ENCODE measurements at places on chromosomes 11 and 22.

DNA sequence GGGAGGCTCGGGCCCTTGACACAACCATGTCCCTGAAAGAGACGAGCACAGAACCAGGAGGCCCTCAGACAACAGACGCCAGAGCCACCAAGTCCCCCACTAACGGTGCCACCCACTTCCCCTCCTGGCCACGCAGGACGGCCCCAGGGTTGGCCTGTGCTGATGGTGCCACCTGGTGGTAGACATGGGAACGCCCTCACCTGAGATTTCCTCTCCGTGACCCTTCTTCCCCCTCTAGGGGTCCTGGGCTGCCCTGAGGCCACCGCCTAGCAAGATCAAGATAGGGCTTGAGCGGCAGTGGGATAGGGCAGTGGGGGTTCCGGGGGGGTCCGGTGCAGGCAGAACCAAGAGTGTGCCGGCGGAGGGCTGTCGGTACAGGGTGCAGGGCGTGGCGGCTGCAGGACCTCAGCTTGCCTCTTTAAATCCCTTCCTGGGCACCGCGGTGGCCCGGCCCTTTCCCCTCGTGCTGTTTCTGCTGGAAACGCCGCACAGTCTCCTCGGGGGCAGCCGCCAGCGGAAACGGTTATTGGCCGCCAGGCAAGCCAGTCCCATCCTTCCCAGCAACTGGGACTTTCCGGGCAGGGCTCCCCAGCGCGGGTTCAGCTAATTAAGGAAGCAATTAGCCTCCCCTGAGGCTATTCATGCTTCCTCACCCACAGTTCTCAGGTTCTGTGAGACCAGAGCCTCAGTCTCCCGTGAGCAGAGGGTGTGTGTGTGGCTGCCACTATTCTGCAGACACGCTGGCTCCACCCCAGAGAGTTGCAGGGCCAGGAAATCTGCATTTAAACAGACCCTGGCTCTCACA, 5.5 kb upstream of the NFAM1 start:
- DNase-seq = peak; percentile 77

DNA sequence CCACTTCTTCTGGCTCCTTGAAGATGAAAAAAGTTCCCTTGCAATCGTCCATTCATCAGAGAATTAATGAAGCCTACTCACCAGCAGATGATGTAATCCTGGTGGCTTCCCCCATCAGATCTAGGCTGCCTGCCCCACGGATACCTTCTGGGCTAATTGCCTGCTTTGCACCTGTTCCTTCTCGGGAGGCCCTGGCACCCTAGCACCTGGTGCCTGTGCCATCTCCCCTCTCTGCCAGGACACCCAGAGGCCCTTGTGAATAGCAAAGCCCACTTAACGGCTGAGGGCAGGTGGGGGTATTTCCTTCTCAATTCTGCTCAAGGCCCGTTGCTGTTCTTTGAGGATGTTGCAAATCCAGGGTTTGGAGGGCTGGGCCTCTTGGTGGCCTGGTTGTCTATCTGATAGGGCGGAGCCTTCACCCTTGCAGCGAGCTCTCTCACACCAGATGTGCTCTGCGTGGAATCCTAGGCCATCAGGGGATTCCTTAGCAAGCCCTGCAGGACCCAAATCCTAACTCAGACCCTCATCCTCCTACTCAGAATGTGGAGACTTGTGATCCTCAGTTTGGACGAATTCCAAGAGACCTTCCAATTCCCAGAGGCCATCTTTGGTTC, at the start of gene LMO2:
LMO2 (minus strand) TSS at position 363 of the 614 bp plus-strand sequence. CDS start 22,360 bp downstream, outside the sequence.
- DNase-seq = peak; percentile 85

GRCh38 chr22:46064228-46064965, 85.9 kb upstream of the PPARA start:
- DNase-seq = peak; percentile 72

- DNase-seq = no peak
These were observed 68.3 kb downstream of the PACSIN2 start for GRCh38 chr22:42946546-42947198.

GRCh38 chr11:24880962-24881361, 384.1 kb downstream of the LUZP2 start:
- DNase-seq = no peak

DNA sequence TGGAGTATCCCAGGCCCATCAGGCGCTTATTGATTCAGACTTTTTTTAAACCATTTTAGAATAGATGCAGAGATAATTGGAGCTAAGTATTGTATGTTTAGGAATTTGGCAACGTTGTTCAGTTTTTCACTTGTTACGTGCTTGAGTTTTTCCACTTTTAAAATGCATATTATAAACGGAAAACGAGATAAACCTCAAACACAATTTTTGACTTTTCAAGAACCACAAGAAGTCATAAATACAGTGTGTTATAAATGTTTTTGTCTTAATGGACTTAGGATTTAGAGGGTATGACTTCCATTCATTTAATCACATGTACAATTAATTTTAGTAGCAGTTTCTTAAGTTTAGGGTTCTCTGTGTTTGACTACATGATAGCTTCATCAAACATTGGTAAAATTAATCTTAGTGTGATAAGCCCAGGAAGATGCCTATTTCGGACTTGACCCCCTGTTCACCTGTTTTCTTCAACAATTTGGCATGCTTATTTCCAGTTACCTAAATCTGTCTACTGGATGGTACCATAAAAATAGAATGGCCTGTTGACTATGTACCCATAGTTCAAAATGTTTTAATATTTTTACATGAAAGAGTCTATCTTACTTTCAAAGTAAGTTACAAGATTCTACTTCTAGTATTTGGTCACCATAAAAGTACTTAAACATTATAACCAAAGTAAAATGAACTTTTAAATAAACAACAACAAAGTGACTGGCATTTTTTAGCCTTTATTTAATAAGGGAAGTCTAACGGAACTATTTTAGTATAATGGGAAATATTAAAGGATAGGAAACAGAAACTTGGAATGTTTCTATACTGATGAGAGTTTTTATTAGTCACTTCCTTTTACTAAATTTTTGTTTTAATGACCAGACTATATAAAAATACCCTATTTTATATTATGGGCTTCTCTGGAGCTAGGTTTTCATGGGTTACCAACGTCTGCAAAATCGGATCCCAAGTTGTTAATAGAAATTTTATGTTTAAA, 1.4 kb downstream of the ZC3H12C start:
- DNase-seq = no peak

DNA sequence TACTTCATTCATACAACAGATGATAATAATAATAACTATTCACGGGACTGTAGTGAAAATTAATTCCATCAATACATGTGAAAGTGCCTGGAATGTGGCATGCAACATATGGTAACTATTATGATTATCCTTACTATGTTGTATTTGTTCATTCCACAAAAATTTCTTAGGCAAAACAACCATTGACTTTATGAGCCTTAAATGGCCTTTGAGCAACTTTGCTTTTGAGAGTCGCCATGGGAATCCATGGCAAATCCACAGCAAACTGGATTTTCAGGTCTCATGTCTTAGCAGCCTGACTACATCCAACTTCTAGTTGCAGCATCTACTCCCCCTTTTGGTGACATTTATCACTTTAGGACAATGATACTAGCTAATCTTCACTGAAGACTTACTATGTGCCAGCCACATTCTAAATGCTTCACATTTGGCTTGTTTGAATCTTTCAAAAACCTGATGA, 56.8 kb downstream of the SLC1A2 start:
- DNase-seq = no peak

- no peak for DNase-seq
These were observed 23.8 kb downstream of the GAS2 start for GRCh38 chr11:22690257-22690656.

GRCh38 chr11:102552020-102552419, 21.5 kb upstream of the MMP7 start:
- no peak for DNase-seq

DNA sequence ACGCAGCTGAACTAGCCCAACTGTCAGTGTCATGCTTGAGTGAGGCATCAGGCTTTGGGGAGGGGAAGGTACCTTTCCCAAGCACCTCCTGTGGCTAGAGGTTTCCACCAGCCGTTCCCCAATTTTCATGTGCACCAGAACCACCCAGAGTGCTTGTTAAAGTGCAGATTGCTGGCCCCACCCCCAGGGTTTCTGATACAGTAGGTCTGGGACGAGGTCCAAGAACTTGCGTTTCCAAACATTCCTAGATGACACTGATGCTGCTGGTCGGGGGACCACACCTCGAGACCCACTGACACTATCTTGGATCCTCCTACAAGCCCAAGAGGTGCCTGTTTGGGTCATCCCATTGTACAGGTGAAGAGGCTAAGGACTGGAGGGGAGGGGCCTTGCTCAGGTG, 59.8 kb downstream of the PDE2A start:
- no peak for DNase-seq

DNA sequence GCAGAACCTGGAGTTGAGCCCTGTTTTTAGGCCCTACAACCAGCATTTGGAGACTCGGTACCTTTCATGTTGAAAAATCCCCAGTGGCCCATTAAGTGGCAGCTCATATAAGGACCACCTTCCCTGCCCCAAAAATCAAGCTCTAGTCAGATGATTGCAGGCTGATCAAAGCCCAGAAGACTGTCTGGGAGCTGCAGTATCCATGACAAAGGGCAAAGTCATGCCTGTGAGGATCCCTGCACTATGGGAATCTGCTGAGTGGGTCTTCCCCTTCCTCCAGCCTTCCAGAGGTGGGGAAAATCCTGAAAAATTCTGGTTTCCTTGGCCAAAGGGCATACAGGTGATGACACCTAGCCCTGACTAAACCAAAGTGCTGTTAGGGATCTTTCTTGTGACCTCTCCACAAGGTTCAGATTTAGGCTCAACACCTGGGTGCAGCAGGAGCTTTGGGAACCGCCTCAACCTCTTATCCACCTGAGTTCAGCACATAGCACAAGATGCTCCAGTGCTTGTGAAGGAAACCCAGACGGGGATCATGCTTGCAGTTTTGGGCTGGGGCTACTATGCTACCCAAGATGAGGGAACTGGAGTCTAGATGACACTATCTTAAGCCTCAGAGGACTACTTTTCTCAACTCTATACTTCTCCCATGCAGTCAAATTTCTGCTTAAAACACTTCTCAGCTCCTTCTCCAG, 1.2 kb upstream of the TRIM3 start:
- DNase-seq = no peak

GRCh38 chr11:1889941-1890855, 1.5 kb downstream of the PRR33 start:
- DNase-seq = no peak

GRCh38 chr11:77705876-77706579, 68.4 kb upstream of the CLNS1A start:
- DNase-seq = no peak

DNA sequence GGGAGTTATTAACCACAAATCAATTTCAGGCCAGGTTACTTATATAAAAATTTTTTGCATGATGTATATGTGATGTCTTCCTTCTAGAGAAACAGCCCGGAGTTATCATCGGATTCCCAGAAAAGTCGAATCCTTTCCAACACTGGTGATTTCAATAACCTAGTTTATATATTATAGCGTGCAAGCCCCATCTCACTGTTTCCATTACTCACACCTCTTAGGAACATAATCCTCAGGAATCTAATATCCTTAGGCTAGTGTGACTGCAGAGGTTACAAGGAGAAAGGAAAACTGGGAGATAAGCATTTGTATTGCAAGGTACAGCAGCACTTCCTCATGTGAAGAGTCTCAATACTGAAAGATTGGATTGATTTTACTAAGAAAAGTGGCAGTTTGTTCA, 20.3 kb downstream of the ARHGAP20 start:
- DNase-seq = no peak

- no peak for DNase-seq
These were observed 234.7 kb downstream of the INSC start for GRCh38 chr11:15349413-15349812.

GRCh38 chr11:128390246-128390645, 197.1 kb downstream of the ETS1 start:
- no peak for DNase-seq

GRCh38 chr11:119229288-119229672, 23.1 kb downstream of the CBL start:
- DNase-seq = no peak

DNA sequence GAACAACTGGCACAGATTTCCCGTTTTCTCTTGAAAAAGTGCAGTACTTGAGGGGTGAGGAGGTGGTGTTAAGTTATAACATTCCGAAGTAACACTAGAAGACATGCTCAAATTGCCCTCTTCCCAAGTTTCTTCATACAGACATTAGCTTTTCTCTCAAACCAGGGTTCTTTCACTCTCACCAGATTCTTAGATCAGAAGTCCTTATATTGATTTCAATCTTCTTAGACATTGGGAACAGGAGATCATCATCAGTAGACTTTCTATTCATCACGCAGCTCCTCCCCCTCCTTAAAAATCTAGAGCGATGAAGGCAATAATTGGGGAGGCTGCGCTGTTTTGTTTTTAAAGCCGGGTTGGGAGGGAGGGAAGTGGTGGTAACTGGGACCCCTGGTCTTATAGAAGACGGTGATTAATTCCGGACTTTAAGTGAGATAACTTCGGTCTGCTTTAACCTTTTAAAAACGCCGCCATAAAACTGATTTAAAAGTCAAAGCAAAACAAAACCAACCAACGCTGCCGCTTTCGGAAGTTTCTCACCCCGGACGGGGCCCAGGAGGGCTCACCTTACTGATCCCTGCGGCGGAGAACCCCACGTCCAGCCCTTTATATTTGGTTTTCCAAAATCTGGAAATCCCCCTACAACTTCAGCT, 665 bp downstream of the USP28 start:
- DNase-seq = no peak

GRCh38 chr11:8624698-8625097, 30.7 kb upstream of the STK33 start:
- no peak for DNase-seq

Measured in NCI-H1436 (cell line).